ENCODE measurements at places on chromosomes 16 and 17.
A peak's percentile ranks its signal among the peaks of the same experiment; 100 is the strongest.

- DNase-seq, result no peak
Measured at GRCh38 chr17:68884888-68885287, 70.3 kb downstream of the ABCA8 start.

DNA sequence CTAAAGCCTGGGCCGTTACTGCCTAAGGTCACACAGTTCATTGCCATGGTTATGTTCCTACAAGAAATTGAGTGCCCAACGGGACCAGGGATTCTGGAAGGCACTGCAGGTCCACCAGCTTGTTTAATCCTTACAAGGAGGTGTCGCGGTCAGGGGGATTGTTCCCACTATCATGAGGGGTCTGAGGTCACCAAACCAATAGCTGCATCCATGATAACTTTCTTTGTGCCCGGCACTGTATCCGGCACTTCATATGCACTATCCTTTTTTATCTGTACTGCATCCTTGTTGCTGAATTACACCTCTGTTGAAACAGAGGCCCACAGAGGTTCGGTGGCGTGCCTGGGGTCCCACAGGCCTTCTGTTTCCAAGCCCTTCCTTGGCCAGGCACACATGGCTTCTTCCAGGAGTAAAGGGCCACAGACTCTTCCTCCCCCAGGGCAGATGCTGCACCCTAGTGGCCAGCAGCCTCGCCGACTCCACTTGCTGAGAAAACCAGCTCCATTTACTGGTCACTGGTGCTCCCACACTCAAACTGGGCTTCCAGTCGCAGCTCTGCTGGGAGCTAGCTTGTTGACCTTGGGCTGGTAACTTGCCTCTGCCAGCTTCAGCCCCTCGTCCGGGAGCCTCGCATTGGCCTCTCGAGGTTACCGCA lies 82.0 kb upstream of the PLCG2 start:
- DNase-seq, result no peak

- no peak for DNase-seq
Measured at GRCh38 chr17:32285306-32285705, 19.7 kb downstream of the RHBDL3 start.

GRCh38 chr17:15436473-15437302 lies 30.7 kb downstream of the CDRT4 start:
- no peak for DNase-seq

DNA sequence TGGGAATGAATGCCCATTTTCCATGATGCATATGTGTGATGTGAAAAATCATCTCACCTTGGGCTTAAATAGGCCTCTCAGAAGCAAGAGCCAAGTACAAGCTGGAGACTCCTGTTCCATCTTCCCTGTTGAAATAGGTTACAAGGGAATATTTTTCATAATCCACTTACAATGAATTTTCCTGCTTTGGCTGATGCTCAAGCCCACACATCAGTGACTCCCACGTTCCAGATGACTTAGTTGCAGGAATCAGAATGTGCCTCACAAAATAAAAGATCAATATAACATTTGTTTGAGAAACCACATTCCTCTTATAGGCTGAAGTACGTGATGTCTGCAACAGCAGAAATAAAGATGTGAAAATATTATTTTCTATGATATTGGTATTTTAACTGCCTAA lies 24.1 kb downstream of the ANKFN1 start:
- no peak for DNase-seq

DNA sequence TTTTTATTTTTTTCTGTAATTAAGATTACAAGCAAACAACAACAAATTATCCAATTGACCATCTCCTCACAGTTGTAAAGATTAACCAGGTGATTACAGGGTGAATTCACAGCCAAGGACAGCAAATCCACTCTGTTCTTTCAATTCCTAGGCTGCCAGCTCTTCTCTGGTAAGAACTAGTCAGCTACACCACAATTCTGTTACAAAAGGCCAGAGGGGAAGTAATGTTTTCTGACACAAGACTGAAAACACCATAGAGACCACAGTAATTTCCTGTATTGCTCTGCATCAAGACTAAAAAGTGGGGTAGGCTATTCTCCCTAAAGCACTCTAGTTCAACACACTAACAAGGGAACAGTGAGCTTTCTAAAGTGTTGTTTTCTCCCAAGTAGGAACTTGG lies 10.6 kb downstream of the CA10 start:
- no peak for DNase-seq

- no peak for DNase-seq
Measured at GRCh38 chr16:86137359-86137758, 238.4 kb downstream of the IRF8 start.

- no peak for DNase-seq
Measured at GRCh38 chr16:27291722-27292240, 22.0 kb upstream of the IL4R start.

- no peak for DNase-seq
Measured at GRCh38 chr17:47705536-47706530, 11.9 kb downstream of the TBKBP1 start.

GRCh38 chr16:70659953-70660671 lies 13.8 kb downstream of the IL34 start:
- DNase-seq, result no peak

- DNase-seq, result no peak
Measured at GRCh38 chr16:86883583-86884389, 305.4 kb downstream of the FOXL1 start.

- DNase-seq, result no peak
Measured at GRCh38 chr17:13865650-13866049, 203.7 kb upstream of the COX10 start.

DNA sequence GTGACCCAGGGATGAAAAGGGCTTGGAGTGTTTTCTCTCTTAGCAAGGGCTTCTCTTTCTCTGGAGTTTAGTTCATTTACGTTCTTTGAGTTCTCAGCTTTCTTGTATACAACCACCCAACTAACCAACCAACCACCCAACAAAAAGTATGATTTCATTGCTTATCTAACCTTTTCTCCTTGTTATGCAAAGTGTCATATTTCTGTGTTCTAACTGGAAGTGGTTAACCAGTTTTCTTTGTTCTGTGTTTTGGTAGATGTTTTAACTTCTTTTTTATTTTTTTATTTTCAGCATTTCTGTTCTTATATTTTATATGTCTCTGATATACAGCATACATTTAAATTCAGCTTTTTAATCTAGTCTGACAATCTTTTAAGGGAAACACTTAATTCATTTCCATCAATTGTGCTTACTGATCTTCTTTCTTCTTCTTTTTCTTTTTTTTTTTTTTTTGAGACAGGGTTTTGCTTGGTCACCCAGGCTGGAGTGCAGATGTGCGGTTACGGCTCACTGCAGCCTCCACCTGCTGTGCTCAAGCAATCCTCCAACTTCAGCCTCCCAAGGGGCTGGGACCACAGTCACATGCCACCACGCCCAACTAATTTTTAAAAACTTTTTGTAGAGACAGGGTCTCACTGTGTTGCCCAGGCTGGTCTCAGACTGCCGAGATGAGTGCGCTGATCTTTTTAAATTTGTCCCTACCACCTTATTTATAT lies 29.6 kb downstream of the NLK start:
- DNase-seq, result no peak

GRCh38 chr17:71801301-71801700 lies 319.5 kb upstream of the SOX9 start:
- DNase-seq, result peak; percentile 23

- DNase-seq, result no peak
Measured at GRCh38 chr17:55318081-55318480, 53.3 kb downstream of the HLF start.

DNA sequence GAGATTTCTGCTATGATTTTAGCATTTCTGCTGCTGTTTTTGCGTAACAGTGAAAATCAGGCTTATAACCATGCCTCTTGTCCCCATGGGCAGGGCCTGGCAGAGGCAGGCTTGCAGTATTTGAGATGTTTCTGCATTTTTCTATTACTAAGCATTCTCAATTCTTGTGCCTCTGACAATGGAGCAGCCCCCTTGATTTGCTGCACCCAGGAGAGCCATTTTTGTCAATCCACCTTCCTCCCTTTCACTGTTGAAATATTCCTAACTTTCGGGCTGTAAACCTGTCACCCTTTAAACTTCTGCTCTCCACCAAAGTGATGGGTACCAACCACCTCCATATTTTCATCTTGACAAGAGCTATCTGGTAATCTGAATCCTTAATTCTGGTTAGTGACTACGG lies 178.1 kb downstream of the CNTNAP4 start:
- no peak for DNase-seq

GRCh38 chr17:7989781-7990655 lies 12.4 kb upstream of the GUCY2D start:
- DNase-seq, result no peak

GRCh38 chr17:17937201-17937853 lies 34.9 kb downstream of the TOM1L2 start:
- no peak for DNase-seq

DNA sequence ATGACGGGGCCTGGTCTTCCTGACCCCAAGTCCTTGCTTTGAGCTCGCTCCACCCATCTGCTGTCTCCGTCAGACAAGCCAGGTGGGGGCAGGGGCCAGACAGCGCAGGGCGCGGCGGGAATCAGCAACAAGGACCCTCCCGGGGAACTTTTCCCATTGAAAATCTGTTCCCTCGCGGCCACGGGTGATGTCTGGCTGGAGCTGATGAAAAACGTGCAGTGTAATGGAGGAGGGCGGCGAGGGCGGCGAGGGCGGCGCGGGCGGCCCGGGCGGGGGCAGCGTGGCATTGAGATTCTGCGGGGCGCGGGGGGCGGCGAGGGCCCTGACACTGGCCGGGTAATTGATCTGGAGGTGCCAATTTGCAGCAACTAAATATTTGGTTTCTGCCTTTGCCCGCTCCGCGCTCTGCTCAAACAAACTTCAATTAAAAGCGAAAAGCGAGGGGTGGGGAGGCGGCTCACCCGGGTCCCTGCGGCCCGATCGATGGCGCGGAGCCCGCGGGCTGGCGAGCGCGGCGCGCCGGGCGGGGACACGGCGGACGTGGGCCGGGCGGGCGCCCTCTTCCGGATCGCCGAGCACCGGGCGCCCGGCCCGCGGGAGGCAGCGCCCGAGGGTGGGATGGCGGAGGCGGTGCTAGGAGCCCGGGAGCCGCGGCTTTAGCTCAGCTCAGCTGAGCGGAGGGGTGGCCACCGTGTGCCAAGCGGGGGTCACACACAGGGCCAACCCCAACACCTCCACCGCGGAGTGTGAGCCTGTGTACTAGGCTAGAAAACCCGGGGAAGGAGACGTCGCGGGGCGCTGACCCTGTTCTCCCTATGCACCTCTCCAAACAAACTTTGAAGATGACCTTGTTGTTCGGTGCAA lies 32.4 kb downstream of the DCAKD start:
- no peak for DNase-seq

GRCh38 chr16:58124601-58124915 lies 4.6 kb downstream of the CFAP20 start:
- no peak for DNase-seq

GRCh38 chr16:30185683-30186421 lies 2.5 kb downstream of the CORO1A start:
- no peak for DNase-seq

- no peak for DNase-seq
Measured at GRCh38 chr16:82231008-82231787, 61.2 kb upstream of the MPHOSPH6 start.

GRCh38 chr16:10765772-10766171 lies 22.1 kb downstream of the NUBP1 start:
- no peak for DNase-seq

DNA sequence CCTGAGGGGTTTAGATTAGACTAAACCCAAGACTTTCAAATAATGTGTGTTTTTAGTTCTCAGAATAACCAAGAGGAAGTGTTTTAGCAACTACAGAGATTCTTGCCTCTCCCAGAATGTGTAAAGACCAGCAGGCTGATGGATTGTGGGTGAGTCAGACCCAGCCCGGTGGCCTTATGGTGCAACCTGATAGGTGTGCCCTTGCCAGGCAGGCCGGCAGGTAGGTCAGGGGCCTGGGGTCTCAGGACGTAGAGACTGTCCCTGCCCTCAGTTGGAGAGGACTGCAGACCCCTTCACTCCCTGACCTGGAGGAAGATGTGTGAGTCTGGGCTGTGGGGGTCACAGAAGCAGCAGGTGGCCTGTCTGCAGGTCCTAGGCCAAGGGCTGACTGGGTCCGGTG lies 47.2 kb upstream of the ACSF3 start:
- no peak for DNase-seq

- DNase-seq, result no peak
Measured at GRCh38 chr16:9090101-9090959, 1.1 kb upstream of the HAPSTR1 start.

DNA sequence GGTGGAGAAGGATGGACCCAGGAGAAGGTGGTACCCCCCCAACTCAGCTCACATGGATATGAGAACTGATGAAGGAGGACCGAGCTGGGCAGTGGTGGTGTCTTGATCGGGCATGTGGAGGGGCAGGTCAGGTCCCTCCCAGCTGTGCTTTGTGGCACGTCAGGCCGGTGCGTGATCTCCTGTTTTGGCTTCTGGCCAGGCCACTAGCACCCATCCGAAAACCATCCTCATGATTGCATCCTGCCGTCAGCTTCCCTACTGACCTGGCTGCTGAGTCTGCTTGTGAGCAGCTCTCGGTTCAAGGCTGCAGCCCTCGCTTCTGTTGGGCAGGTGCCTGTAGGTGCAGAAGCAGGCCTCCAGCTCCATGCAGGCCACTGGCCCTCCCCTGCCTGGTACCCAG lies 53.1 kb downstream of the PLD6 start:
- no peak for DNase-seq

DNA sequence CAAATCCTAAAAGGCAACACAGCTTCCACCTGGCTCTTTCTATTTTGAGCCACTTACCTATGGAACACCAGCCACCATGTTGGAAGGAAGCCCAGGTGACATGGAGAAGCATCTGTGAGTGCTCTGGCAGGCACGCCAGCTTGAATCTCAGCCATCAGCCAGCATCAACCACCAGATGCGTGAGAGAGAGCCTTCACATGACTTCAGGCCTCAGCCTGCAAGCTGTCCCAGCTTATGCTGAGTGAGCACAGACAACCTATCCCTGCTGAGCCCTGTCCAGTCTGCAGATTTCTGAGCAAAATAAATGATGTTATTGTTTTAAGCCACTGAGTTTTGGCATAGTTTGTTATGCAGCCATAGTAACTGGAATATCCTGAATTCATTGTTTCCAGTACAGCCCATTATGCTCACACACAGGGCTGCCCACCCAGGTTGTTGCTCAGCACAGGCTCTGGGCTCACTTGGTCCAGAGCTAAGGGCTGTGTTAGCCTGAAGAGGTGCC lies 35.1 kb downstream of the TMEM238L start:
- DNase-seq, result no peak

GRCh38 chr17:70564006-70564620 lies 394.8 kb downstream of the KCNJ2 start:
- no peak for DNase-seq

GRCh38 chr16:67086822-67087221 lies 22.9 kb upstream of the PHAF1 start:
- no peak for DNase-seq

GRCh38 chr16:29811896-29812665 lies at the start of gene PRRT2:
TSS of gene PRRT2 (plus strand) at chr16:29812193. CDS start at chr16:29813055, 862 bp downstream.
- no peak for DNase-seq

GRCh38 chr16:80323187-80323807 lies 217.5 kb upstream of the DYNLRB2 start:
- no peak for DNase-seq

GRCh38 chr17:48162306-48162934 lies 54.9 kb downstream of the SNX11 start:
- no peak for DNase-seq

- no peak for DNase-seq
Measured at GRCh38 chr17:62321451-62321850, 58.9 kb upstream of the EFCAB3 start.

Data from AG09309 (cell line).